ENCODE measurements at places on chromosomes 5 and 9. TPM values are rescaled to one million over a fixed set of nuclear protein-coding genes. Genes with fewer than 3 reads are reported as not detected.
A peak's percentile ranks its signal among the peaks of the same experiment; 100 is the strongest.

DNA sequence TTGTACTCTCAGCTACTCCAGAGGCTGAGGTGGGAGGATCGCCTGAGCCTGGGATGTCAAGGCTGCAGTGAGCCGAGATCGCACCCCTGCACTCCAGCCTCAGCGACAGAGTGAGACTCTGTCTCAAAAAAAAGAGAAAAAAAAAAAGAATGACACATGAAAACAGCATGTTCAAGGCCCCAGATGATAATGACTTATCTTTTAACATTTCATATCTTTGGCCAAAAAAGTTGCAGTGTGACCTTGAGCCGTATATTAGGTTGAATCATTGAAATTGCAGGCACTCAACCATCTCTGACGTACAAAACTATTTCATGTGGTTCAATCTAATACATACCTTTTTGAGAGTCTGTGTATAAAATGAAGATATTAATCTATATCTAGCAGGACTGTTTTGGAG is 79.1 kb upstream of the CPEB4 start:
- DNase-seq, result no peak

OR2V2 gene
- total RNA-seq, result not detected

DNA sequence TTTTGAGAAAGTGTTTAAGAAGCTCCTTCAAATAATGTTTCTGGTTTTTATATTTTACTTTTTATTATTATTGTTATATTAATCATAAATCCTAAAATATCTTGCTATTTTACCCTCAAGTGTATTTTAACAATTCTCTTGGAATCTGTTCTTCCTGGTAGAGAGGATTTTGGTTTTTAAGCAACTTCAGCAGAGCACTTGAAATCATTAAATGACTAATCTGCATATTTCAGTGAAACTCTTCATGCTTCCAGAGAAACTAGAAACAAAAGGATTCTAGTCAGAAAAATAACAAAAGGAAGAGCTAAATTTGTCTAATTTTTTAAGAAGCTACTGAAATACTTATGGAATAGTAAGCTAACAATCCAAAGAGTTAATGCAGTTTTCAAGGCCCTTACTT is 1057.3 kb downstream of the TLE1 start:
- DNase-seq, result no peak

AQP7 gene
- total RNA-seq, result 0.17 TPM

DNA sequence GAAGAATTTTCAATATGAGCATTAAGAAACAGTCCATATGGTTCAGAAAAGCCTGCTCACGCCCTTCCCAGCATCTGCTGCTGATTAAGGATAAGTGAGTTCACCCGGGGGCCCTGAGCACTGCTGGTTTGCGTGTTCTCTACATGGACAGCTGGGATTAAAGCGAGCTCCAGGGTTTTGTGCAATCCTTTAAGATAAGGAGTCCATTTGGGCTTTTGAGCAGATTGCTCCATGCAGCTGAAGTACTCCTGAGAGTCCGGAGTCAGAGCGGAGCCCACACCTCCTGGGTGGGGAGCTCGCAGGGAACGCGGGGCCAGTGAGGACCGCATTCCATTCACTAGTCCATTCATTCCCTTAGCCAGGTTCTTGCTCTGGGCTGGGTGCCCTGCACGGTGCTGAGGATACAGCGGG is 149.3 kb upstream of the COL5A1 start:
- DNase-seq, result no peak

GRCh38 chr5:7714697-7715096 is 136.2 kb downstream of the CFAP90 start:
- DNase-seq, result no peak

SPINK1 gene
- not detected for total RNA-seq

NKD2 gene
- total RNA-seq, result 2.1 TPM

PAEP gene
- total RNA-seq, result not detected

NSG2 gene
- total RNA-seq, result not detected

DNA sequence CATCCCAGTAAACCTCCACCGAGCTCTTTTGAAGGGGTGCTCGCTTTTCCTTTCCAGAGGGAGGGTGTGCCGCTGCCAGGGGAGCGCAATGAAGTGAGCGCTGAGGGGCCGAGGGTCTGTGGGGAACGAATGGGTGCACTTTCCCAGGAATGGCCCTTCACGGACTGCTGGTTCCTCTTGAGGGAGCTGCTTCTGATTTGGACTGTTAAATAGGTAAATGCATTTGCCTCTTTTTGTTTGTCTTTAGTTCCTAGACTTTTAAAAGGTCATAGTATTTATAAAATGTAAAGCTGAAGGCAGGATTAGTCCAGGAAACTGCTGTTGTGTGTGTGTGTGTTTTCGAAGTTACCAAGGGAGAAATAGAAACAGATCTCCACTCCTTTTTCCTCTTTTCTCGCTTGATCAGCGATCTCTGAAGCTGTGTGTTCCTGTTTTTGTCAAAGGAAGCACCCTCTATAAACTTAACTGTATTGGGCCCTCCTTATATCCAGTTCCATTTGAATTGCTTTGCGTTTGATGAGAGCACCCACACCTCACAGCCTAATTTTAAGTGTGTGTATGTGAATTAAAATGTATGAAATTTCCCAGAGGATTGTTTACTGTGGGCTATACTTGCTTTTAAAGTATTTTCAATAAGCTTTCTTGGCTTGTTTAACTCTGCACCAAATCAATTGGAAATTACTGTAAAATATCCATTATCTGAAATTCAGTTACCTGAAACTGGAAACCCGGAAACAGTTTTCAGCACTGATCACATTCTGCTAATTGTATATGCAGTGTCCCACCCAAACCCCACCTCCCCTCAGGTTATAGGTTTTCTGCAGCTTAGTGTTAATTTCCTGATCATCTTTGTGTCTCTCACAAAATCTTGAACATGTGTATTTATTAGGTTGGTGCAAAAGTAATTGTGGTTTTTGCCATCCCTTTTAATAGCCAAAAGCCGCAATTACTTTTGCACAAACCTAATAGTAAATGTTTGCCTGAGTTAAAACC is 966 bp downstream of the SNX2 start:
- DNase-seq, result no peak

- no peak for DNase-seq
Observed at GRCh38 chr9:12973710-12974109, 198.9 kb downstream of the LURAP1L start.

TEX48 gene
- total RNA-seq, result not detected

FAM221B gene
- not detected for total RNA-seq

FAM151B gene
- 1.1 TPM for total RNA-seq

DNA sequence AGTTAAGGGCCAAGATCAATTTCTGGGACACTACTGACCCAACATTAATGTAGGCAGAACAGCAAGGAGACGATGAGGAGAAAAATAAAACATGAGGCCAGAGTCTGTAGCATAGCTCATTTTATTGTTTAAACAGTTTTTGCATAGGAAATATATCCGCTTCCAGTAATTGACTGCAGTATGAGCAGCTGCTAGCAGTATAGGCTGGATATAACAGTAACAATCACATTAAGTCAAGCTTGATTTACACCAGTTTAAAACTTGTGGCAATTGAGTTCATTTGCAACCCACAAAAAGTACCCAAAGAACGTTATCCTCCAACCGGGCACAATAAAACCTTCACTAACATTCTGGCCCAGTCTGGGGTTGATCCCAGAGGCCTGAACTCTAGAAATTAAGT is 232.2 kb downstream of the NFIB start:
- no peak for DNase-seq

- no peak for DNase-seq
Observed at GRCh38 chr5:76503929-76504328, 100.8 kb downstream of the IQGAP2 start.

FASTKD3 gene
- 14.1 TPM for total RNA-seq

DNA sequence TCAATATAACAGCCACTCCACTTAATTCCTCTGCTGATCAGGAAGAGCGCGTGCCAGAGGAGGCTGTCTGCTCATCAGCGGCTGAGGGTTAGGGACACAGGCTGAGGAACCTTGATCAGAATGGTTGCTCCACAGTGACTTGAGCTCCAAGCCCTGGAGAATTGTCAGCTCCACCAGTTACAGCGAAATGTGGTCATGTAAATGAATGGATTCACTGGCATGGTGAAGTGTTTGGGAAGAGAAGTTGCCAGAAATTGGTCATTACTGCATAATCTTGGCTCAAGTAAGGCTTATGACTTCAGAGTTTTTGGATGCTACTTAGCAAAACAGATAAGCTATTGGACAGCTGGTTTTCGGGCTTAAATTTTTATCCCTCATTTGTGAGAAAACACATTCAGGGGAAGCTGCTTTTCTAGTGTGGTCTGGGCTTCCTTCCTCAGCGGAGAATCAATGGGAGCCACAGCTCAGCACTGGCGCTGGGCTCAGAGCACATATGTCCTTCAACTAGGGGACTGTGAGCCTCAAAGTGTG is 65.0 kb downstream of the PRRT1B start:
- DNase-seq, result peak; percentile 46

SPATA31E1 gene
- not detected for total RNA-seq

NOL8 gene
- 11.4 TPM for total RNA-seq

DNA sequence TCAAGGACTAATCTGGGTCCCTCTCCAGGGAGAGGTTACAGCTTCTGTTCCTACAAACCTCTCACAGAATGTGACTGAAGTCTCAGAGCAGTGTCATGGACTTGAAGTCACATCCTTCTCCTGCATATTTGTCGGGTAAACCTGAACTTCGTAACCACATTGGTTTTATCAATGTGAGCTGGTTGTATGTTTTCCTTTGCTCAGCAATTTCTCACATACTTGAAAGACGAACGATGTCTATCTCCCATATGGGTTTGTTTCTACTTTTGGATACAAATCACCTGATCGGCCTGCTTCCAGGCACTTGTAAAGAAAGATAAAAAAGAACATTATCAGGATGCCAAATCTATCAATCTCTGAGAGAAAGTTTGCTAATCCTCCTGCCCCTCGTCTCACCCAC is 411.0 kb downstream of the SPOCK1 start:
- no peak for DNase-seq

DNA sequence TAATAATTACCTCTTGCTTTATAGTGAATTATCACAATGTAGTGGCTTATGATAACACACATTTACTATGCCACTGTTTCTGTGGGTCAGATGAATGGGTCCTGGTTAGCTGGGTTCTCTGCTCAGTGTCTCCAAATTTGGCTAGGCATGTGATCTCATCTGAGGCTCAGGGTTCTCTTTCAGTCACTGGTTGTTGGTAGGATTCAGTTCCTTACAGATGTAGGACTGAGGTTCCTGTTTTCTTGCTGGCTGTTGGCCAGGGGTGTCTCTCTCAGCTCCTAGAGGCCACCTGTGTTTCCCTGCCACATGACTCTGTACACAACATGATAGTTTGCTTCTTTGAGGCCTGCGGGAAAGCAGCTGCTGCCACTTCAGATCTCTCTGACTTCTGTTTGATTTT is 7.1 kb downstream of the NFX1 start:
- peak; percentile 15 for DNase-seq

PCDHGA3 gene
- total RNA-seq, result not detected

DNA sequence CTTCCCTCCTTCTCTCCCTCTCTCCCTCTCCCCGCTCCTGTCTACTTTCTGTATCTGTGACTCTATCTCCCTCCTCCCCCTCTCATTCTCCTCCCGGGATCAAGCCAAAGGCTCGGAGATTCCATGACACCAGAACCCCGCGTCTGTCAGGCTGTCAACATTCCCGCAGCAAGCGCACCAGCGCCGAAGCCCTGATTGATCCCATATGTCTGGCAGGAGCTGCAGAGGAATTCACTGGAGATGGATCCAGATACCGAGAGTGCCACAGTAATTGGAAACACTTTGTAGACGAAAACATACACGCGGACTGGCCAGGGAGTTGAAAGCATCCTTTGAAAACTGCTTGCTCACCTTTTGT is 300 bp upstream of the SVEP1 start:
- DNase-seq, result peak; percentile 79

GRCh38 chr5:6553972-6554371 is 78.9 kb downstream of the NSUN2 start:
- no peak for DNase-seq

- no peak for DNase-seq
Observed at GRCh38 chr5:79827159-79827629, 137.6 kb downstream of the CMYA5 start.

DNA sequence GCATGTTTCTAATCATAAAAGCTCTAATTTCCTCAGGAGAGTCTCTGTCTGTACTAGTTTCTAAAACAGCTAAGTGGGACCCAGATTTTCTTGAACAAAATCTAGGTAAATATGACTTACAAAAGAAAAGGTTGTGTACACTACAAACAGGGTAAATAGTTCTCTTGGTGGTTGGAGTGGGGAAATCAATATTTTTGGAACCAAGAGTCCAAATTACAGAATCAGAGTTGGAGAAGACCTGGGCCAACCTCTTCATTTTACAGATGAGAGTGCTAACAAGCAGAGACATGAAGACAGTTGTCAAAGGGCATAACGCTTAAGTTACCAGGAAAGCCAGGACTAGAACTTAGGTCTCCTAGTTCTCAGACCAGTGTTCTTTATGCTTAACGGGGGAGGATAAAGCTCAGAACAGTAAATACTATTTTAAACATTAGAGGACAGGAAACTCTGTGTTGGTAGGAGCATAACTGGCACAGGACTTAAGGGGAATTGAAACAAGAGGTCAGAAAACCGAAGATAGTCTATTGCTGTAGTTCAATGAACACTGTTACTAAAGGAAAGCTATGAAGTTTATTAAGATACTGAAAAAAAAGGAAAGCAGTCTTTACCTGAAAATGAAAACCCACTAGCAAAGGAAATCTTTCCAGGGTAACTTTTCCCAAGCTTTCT is 9.3 kb upstream of the GOLGA1 start:
- DNase-seq, result no peak

TAF11L5 gene
- total RNA-seq, result not detected

DNA sequence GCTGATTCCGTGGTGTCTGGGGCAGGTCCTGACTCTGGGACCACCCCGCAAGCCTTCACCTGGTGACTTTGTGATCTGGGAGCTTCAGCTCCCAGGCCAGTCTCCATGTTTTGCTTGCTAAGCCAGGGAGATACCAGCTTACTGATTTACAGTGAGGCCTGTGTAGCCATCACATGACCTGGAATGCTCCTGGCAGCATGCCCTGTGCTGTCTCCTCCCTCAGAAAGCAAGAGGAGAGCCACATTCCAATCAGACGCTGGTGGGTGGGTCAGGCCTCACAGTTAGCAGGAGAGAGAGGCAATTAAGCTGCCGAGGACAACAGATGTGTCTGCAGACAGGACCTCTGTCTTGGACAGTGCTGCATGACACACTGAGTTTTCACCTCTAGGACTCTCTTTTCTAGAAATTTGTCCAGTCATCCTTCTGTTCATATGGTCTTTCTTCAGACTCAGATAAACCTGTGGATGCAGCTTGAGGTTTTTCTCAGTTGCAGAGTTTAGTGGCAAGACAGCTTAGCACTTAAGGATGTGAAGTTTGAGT is 24.4 kb upstream of the GRPEL2 start:
- DNase-seq, result peak; percentile 80

Measured in G401 (cell line).